Naive thymus-derived CD4-positive, alpha-beta T cell (primary cell): ENCODE measurements at places on chromosomes 13 and 19. TPM values are rescaled to one million over a fixed set of nuclear protein-coding genes. Genes with fewer than 3 reads are reported as not detected.

FBXO27 gene
- total RNA-seq = 0.48 TPM

UPK1A gene
- not detected for total RNA-seq

DUS3L gene
- 77.7 TPM for total RNA-seq

PLK5 gene
- total RNA-seq = not detected

FCHO1 gene
- total RNA-seq = 73.2 TPM

ELL gene
- 37.7 TPM for total RNA-seq

ZNF561 gene
- 70.6 TPM for total RNA-seq

METTL21C gene
- not detected for total RNA-seq

BEST2 gene
- total RNA-seq = not detected

ATP8B3 gene
- total RNA-seq = 1.8 TPM

CNMD gene
- total RNA-seq = not detected

ITGBL1 gene
- not detected for total RNA-seq

THAP8 gene
- 6.1 and 7.5 TPM in 2 replicates for total RNA-seq

SIGLEC12 gene
- total RNA-seq = not detected

CEACAM20 gene
- total RNA-seq = not detected

IRF3 gene
- 346 TPM for total RNA-seq

ZBTB7A gene
- 47.4 TPM for total RNA-seq

PRRG2 gene
- 2.9 TPM for total RNA-seq

AKAP8L gene
- total RNA-seq = 81.2 and 86.4 TPM in 2 replicates

ZNF728 gene
- total RNA-seq = not detected

IRS2 gene
- total RNA-seq = 26.9 TPM

FAM124A gene
- 0.84 and 0.85 TPM in 2 replicates for total RNA-seq

SIGLEC5 gene
- 2.4 TPM for total RNA-seq

TNFRSF19 gene
- not detected for total RNA-seq
